Left ventricle myocardium superior (tissue), 1 donor: ENCODE measurements at places on chromosomes 11 and 22. TPM values are rescaled to one million over a fixed set of nuclear protein-coding genes. Genes with fewer than 3 reads are reported as not detected.
A peak's percentile ranks its signal among the peaks of the same experiment; 100 is the strongest.

The RIMBP3B gene
- 0.05 TPM for total RNA-seq

The SMIM35 gene
- total RNA-seq, result not detected

- no peak for DNase-seq
Observed at GRCh38 chr11:10002221-10002620, 291.8 kb downstream of the SBF2 start.

DNA sequence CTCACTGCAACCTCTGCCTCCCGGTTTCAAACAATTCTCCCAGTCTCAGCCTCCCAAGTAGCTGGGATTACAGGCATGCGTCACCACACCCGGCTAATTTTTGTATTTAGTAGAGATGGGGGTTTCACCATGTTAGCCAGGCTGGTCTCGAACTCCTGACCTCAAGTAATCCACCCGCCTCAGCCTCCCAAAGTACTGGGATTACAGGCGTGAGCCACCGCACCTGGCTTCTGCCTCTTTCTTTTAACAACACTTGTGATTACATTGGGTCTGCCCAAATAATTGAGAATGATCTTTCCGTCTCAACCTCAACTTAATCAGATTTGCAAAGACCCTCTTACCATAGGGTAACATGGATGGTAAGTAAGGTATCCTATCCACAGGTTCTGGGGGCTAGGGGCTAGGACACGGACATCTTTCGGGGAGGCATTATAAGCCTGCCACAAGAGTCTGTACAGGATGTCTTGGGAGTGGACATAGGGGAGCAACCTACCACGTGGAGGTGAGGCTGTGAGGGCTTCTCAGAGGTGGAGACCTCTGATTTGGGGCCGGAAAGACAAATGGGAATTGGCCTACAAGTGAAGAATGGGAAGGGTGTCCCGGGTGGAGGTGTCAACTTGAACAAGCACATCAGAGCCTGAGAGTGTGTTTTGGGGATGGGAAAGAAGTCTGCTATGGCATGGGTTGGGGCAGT is 2.7 kb upstream of the CBX6 start:
- DNase-seq, result no peak

GRCh38 chr11:102421261-102421660 is 31.3 kb downstream of the TMEM123 start:
- DNase-seq, result no peak

DNA sequence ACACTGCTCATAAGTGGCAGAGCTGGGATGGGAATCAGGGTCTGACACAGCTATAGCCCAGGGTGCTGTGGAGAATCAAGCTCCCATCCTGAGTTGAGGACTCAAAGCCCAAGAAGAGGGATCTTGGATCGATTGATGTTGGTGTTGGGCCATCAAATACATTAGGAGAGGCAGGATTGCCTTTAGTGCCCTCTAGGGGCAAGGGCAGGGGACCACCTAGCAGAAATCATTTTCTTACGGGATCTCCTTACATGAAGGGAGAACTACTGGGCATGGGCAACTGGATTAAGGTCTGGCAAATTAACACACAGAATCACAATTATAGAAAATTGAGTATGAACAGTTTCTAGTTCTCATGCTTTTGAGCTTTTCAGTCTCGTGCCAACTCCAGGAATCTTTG is 24.9 kb upstream of the EMSY start:
- no peak for DNase-seq

- no peak for DNase-seq
Observed at GRCh38 chr22:24006207-24006913, 1.1 kb upstream of the GSTT4 start.

DNA sequence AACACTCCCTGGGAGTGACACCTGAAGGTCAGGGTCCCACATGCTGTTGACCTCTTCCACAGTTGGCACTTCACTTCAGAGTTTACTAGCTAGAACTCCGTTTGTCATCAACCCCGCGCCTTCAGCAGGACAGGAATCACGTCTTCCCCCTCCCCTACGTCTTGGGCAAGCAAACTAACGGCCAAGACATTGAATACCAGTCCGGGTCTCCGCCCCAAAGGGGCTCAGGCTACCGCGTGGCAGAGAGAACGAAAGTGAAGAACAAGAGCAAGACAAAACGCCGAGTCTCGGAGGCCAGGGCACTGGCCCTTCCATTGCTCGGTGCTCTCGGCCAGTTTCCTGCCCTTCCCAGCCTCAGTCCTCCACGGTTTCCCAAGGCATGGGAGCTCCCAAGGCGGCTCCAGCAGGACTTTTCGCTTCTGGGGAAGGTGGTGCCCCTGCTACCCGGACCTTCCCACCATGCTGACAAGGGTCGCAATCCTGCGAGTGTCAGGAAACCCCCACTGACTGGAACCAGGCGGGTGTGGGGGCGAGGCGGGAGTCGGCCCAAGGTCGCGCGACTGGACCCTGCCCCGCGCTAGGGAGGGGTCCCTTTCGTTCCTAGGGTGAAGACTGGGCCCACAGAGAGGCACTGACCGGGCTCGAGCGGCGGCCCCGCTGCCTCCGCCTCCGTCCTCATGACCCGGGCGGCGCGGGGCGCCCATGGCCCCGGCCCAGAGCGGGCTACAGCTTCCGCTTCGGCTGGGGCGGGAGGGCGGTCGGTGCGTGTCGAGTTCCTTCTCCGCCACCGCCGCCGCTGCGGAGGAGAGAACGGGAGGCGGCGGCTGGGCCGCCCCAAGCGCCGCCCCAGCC is at the start of gene GUCD1:
Gene GUCD1 (minus strand): TSS at position 826 of the 852 bp plus-strand sequence. CDS start 147 bp downstream, at position 679.
- peak; percentile 42 for DNase-seq

DNA sequence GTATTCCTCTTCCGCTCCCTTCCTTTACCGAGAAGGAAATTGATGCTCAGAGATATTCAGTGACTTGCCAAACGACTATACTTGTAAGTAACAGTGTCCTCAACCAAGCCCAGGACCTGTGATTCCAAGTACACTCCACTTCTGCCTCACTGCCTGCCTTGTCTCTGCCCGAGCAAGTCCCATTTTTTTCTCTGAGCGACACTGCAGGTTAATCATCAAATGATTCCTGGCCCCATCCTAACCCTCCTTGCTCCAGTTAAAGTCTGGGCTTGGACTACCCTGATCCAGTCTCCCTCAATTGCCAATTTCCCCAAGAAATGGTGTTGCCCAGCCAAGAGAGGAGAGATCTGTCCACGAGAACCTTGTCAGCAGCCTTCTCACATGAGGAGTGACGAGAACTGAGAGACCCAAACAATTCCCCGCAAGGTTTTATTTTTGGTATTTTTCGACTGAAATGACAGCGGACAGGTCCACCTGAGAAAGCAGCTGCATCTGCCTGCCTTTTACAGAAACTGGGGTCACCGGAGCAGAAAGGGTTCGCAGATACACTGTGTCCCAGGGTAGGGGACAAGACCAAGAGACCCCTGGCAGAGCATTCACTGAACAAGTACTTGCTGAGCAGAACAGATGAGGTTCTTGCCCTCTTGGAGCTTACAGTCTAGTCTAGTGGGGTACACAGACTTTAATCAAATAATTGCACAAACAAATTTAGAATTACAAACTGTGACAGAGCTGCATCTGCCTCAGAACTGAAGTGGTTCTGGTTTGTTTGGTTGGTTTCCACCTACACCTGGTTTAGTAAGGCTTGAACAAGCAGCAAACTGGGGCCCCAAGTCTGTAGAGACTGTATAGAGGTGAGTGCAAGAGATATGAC is 11.4 kb downstream of the POU2AF1 start:
- no peak for DNase-seq

- DNase-seq, result peak; percentile 3
Observed at GRCh38 chr11:72581067-72581466, 93.2 kb downstream of the PDE2A start.

DNA sequence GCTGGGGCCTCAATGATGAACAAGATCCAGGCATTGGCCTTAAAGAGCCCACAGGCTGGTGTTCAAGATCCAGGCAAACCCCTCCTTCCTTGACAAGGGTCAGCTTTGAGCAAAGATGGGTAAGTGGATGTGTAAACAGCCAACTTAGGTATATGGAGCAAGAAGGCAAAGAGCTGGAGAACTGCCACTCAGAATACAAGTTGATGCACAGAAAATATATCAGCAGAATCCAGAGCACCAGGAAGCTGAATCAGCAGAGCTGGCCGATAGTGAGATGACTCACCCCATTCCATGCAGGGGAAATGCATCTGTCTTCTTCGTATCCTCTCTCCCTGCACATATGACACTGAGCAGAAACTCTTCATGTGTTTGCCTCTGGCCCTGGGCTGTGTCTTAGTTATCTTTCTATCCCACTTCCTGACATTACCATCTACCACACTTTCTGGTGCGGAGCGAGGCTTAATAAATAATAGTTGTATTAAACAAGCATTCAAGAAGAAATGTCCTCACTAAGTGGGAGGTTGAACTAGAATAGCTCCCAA is 57.8 kb downstream of the ENDOD1 start:
- no peak for DNase-seq

DNA sequence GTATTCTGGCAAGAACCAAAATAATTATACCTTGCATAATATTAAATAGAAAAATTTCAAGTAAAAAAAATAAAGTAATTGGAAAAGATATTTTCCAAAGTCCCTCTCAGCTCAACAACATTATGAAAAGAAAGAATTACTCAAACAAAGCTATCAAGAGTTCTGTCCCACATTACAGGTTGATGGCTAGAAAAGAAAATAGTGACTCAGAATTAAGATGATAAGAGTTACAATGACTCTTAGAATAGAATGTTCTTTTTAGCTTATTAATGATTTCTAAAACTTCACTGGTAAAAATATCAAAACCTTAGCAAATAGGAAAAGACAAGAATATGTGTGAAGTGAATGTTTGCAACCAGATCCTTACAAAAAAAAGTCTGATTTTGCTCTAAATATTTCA is 312.5 kb upstream of the PDGFD start:
- DNase-seq, result no peak

DNA sequence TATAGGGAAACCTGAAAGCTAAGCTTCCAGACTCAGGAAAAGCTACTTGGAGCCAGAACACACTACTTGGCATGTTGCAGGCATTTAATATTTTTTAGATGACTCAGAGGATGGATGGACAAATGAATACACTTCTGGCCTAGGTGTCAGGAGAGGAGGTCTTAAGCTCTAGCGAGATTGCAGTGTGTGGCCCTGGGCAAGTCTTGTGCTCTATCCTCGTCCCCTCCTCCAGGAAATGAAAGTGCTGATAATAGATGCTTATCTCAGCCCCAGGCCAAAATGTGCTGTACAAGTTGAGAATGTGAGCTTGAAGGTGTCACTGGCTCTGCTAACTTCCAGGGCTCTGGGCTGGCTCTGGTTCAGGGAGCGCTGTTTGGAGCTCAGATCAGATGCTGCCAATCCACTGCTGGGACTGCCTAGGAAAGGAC is 136.3 kb downstream of the PKNOX2 start:
- peak; percentile 54 for DNase-seq

DNA sequence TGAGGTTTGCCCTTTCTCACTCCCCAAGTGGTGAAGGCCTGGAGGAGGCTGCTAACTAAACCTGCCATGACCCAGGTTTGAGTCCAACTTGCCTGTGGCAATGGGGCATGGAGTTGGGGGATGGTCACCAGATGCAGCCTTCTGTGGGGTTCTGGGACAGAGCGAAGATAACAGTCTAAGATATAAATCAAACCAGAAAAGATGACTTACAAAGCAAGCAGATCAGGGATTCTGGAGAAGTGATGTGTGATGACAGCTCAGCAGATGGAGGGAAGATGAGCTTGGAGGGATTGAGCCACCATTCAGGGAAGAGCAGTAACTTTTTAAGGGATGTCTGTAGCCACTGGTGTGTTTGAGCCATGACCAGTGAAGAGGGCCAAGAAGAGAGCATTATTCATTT is 63.6 kb downstream of the MTNR1B start:
- no peak for DNase-seq

GRCh38 chr11:125069008-125069407 is 5.9 kb downstream of the SLC37A2 start:
- no peak for DNase-seq

DNA sequence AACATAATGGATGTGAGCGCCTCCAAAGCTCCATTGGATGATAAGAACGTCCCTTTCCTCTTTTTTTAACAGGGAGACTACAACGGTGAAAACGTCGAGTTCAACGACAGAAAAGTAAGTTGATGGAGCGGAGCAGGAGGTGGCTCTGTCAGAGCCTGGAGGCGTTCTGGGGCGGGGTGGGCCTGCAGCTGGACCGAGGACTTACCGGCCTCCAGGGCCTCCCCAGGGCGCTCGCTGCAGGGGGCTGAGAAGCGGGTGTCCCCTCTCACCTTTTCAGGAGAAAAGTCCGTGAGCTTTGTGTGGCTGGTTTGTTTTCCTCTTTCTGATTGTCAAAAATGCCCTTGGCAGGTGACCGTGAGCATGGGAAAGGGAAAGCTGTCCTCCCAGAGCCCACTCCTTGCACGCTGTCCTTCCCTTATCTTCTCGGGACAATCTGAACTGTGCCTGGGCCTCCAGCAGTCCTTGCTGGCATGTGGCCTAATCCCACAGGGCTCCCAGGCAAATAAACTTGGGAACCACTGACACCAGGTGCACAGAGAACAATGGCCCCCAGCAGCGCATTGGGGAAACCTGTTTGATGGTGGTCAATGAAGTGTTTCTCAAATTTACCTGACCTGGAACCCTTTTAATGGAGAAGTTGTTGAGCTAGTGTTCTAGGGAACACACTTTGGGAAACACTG is 38.4 kb downstream of the ANO1 start:
- DNase-seq, result no peak

DNA sequence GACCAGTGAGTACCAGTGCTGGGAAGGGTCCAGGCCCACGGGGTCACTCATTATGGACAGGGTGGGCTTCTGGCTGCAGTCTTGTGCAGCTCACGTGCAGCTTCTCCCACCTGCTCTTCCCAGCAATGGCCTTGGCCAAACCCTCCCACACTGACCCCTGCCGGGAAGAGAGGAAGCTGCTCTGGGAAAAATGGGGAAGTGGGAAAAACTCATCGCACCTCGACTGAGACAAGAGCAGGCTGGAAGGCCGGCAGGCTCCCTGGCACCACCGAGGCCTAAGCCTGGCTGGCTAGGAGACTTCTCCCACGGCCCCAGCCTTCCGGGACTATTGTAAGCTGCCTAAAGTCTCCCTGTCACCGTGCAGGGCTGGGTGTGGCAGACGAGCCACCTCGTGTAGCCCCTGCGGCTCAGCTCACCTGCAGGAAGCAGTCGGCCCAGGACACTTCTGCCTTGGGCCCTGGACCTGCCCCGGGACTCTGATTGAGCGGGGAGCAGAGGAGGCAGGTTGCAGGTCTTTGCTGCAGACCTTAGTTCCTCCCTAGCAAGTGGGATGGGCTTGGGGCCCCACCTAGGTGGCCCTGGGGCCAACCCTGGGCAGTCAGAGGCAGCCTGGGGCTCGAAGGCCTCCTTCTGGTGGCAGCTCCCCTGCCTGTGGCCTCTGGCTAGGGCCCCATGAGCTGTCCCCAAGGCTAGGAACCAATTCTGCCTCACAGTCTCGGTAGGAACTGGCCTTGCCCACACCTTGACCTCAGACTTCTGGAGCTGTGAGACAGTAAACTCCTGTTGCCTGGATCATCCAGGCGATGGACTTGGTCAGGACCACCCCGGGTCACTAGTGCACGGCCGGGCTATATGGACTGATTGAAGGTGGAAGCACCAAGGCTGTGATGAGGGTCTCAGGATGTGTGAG is 23.1 kb downstream of the MRGPRG start:
- no peak for DNase-seq
